CD4-positive, alpha-beta T cell treated with Interferon gamma for 1 hour (primary cell): ENCODE measurements at places on chromosomes 12 and 14.

DNA sequence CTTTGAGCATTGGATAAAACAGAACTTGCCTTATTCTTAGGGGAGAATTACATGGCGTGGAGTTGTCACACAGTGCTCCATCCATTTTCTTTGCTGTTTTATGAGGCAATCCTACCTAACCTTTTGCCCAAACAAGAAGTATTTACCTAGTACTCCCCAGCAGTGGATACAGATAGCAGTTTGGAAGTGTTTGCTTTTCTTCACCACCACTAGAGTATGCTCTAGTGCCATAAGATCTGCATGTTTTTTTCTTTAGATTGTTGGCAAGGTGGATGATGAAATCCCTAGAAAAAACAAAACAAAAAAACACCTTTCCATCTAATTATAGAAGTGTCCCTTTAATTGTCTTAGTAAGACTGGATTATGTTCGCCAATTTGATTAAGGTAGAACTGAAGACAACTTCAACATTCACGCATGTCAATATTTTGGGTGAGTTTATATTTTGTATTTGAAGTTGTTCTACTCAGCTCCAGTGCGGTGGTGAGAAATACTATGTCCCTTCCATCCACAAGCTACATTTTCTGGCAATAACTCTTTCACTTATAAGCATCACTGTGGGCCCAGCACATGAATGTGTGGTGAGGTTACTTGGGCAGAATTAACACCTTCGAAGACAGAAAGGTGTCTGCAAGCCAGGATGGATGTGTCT is 23.6 kb upstream of the TMEM260 start:
- no peak for DNase-seq

GRCh38 chr12:95304673-95305198 is 87.1 kb downstream of the VEZT start:
- DNase-seq = no peak

DNA sequence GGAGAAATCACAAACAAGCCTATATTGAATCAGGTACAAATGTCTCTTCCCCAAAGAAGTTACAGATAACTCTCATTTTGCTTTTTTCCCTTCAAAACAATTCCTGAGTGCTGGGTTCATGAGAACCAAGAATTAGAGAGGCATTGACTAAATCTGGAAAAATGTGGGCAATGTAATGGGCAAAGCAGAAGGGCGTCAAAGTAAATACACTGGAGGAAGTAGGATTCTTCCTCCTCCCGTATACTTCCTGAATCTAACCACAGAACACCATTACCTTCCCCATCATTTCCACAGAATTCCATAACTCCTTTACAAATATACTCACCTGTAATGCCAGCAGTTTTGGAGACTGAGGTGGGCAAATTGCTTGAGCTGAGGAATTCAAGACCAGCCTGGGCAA is 3.0 kb upstream of the RBMS2 start:
- no peak for DNase-seq

- DNase-seq = no peak
Observed at GRCh38 chr14:84533791-84534190, 996.2 kb upstream of the FLRT2 start.

DNA sequence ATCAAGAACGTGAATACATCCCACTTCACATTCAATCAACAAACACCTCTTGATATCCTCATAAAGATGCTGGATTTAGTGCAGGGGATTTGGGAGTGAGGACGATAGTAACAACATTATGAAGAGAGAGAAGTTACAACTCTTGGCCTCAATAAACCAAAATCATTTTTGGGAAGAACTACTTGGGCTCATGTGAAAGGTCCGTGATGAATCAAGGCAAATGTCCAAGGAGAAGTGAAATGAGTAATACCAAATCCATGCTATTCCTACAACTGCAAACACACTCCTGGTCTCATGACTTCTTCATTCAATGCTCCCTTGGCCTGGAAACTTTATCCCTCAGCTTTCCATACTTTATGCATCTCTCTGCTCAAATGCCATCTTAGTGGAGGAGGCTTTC is 162.0 kb upstream of the LMNTD1 start:
- no peak for DNase-seq

DNA sequence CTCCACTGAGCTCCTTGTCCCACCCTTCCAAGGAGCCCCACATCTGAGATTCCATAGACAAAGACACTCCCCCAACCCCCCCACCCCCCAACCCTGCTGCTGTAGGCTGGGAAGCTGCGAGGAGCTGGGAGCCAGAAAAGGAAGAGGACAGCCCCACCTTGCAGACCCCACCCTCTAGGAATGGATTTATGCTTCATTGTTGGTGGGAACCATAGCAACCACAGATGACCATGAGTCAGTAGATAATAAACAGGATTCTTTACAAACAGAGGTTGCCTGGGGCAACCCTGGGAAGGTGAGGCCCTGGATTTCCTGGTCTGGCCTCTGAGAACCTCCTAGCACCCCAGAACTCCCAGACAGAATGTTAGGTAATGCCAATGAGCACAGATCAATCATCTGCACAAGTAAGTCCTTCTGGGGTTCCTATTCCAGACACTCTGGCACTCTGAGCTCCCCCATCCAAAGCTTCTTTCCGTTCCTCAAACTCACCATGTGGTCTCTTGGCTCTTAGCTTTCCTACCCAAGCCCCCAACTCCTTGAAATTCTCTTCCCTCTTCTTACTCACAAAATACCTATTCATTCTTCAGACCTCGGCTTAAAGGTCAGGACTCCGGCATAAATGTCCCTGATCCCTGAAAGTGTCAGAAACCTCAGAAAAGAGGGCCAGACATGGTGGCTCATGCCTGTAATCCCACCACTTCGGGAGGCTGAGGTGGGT is 15.2 kb upstream of the PLEKHG6 start:
- no peak for DNase-seq

- no peak for DNase-seq
Observed at GRCh38 chr12:92802906-92803305, 100.1 kb downstream of the PLEKHG7 start.

DNA sequence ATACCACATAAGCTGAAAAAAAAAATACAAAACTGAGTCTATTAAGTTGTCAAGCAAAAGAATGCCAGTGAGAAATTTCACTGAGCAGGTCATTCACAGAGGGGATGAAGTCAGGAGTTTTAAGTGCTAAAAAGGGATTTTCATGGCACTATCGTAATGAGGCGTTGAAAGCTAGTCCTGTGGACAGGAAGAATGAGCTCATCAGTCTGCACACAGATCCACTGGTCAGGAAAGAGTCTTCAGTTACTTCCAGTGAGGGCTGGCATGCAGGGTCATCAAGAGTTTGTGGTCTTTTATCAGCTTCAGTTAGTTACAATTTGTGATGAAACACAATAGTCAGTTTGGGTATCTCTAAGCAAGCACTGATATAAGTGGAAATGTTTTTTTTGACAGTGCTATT is 88.1 kb upstream of the WSCD2 start:
- no peak for DNase-seq

DNA sequence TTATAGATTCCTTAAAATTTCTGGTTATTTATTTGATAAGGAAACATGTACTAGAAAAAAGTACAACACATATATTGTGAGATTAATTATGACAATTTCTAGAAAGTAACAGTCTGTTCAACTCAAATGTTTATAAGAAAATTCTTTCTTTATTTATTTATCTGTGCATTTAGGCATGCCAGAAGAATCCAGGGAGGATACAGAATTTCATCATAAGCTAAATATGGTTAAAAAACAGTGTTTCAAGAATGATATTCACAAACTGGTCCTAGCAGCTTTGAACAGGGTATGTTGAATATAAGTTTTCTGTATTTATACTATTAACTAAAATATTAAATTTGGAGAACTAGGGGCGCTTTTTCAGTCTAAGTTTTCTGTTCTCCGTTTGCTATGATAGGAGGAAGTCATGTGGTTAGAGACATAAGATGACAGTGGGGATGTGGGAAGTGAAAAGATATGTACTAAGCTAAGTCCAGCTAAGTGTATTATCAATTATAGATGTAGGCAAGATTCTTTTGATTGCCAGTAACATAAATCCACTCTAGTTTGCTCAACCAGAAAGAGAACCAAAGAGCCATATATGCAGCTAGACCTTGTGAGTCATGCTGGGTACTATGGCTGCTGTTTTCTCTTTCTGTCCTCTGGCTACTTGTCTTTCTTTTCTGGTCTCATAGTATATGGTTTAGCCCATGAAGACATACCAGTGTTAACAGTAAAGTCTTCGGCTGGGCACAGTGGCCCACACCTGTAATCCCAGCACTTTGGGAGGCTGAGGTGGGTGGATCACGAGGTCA is 39.0 kb downstream of the LRRK2 start:
- DNase-seq = no peak

DNA sequence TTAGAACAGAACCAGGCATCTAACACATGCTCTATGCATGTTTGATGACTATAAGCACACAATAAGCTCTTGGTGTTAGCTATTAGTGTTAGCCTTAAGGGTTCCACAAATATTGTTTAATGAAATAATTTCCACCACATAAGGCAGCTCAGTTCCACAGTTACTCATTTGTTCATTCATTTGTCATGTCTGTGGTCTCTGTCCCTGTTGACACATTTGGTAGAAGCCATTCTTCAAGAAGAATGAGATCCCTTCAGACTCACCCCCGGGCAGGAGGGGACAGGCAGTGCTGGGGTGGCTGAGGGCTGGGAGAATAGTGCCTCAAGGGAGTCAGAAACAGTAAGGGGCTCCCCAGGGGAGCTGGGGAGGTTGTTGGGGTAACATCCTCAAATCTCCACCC is 3.7 kb upstream of the FAIM2 start:
- DNase-seq = no peak

- peak; percentile 76 for DNase-seq
Observed at GRCh38 chr12:122951979-122952892, 14.0 kb downstream of the ABCB9 start.

DNA sequence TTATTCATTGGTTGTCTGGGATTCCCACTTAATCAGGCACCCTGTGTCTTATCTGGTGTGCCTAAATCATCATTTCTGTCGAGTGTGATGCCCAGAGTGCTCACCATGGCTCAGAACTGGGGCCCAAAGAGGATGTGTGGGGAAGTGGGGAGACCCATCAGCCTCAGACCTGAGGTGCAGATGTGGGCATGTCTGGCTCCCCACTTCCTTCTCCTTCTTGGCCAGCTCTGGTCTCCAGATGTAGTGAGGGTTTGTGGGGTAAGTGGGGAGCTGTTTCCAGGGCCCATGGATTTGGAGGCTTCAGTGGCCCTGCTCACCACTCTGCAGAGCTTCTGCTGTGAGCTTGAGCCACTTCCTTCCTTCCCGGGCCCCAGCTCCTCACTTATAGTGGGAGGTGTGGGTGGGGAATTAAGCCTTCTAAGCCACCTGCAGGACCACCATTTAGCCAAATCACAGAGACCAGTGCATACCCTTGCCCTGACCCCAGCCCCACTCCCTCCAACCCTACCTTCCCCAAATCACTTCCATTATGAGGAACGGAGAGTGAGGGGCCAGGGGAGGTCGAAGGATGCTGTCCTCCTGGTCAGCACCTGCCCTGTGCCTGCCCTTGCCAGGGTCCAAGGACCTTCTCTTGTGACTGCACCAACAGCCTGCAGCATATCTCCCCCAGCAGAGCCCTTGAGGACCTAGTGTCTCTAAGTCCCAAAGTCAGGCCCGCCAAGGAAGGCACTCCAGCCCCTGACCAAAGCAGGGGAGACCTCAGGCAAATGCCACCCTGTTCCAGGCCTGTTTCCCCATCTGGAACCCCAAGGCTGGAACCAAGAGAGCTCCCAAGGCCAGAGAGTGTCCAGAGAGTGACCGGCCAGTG is 278.2 kb upstream of the RTL1 start:
- no peak for DNase-seq

DNA sequence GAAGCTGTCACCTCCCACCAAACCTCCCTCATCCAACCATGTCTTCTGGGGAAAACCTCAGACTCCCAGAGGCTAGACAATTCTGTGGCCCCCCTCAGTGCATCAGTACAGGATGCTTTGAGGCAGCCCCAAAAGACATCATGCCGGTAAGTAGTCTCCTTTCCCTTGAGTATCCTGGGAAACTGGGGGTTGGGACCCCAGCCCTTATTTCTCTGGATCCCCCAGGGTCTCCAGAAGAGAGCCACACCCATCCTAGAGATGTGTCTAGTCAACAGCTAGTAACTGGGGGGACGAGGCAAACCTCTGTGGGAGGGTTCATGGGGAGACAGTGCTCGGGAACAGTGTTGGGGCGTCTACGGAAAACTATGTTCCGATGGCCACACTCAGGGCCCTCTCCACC is 974.2 kb upstream of the TMEM132C start:
- DNase-seq = no peak
